Activated CD4-positive, CD25-positive, alpha-beta regulatory T cell treated with anti-CD3 and anti-CD28 coated beads, Interleukin-2, amount 50 U/mL, for 16 hours (primary cell): ENCODE measurements at places on chromosomes 13 and 19.

DNA sequence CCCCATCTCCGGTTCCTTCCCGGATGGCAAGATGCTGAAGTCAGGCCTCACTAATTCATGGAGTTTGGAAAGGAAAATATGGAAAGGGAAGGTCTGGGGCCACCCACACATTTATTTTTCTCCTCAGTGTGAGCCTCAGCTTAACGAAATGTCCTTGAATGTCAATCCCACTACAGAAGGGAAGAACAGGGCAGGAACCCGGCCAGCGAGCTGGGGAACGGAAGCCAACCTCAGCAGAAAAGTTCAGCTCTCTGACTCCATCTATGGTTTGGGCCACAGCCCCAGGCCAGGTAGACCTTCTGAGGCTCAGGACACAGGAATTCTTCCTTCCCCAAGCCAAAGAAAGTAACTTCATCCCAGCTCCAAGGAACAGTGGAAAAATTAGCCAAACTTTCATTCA lies 8.4 kb downstream of the C19orf12 start:
- no peak for DNase-seq

- DNase-seq: no peak
These were observed 7.1 kb downstream of the RFX2 start for GRCh38 chr19:6103217-6103644.

GRCh38 chr13:29877456-29878078 lies 27.1 kb upstream of the UBL3 start:
- DNase-seq: no peak

GRCh38 chr19:13094771-13095392 lies 7.8 kb downstream of the LYL1 start:
- DNase-seq: no peak

DNA sequence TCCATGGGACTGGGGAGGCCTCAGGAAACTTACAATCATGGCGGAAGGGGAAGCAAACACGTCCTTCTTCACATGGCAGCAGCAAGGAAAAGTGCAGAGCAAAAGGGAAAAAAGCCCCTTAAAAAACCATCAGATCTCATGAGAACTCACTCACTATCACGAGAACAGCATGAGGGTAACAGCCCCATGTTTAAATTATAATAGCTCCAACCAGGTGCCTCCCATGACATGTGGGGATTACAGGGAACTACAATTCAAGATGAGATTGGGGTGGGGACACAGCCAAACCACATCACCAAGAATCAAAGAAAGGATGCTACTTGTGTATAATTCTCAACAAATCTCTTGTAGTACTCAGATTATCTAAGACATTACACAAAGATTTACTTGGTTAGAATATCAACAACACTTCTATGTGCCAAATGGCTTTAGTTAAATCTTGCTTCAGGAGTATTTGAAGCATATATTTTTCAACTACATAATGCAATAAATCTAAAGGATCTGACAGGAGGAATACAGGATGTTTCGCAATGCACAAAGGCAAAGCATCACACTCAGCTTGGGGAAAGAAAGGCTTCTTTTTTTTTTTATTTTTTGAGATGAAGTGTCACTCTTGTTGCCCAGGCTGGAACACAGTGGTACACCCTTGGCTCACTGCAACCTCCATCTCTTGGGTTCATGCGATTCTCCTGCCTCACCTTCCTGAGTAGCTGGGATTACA lies 180.0 kb downstream of the LHFPL6 start:
- DNase-seq: no peak

GRCh38 chr13:110306960-110307766 lies at the start of the genes COL4A1 and COL4A2:
Gene COL4A1 (minus strand): TSS chr13:110307157. CDS start chr13:110307027, 130 bp downstream.
Gene COL4A2 (plus strand): TSS chr13:110307284. CDS start chr13:110307904, 620 bp downstream.
- no peak for DNase-seq

GRCh38 chr13:76709851-76710250 lies 176.4 kb downstream of the KCTD12 start:
- no peak for DNase-seq

DNA sequence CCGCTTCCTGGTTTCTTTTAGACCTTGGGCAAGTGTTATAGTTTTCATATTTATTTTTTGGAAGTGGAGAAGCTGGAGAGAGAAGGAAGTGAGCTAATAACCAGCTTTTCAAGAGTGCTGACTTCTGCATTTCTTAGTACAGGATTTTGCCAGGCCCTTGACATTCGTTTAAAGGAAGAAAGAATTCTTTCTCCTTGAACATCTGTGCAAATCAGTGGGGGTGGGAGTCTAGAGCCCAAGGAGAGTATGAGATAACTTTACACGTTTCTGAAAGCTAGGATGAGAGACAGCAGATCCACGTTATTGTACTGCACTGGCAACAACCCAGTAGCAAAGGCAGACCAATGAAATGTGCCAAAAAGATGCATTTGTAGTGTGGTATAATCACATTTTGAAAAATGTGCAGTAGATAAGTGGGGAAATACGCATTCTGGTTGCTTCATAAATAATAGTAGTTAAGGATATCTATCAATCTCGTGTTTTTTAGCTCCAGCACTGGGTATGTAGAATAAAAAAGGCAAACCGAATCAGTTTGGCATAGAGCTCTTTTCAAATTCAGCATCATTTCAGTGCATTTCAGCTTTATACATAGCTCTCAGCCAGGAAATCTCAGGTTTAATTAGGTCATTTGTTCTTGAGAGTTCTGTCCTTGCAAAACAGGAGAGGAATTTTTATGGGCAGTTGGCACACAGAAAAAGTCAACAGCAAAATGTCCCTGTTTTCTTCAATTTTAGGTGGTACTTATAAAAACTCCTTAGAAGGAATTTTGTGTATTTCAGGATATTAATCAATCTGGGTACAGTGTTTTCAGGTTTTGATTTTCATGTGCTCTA lies 4.3 kb downstream of the RNF113B start:
- DNase-seq: no peak

GRCh38 chr13:20713751-20714150 lies 10.3 kb downstream of the IL17D start:
- DNase-seq: no peak
